AG20443 (cell line): ENCODE measurements at places on chromosomes 3 and 15.

GRCh38 chr3:151949706-151950105, 76.3 kb downstream of the SUCNR1 start:
- no peak for DNase-seq

GRCh38 chr3:87148020-87148419, 79.1 kb upstream of the CHMP2B start:
- no peak for DNase-seq

DNA sequence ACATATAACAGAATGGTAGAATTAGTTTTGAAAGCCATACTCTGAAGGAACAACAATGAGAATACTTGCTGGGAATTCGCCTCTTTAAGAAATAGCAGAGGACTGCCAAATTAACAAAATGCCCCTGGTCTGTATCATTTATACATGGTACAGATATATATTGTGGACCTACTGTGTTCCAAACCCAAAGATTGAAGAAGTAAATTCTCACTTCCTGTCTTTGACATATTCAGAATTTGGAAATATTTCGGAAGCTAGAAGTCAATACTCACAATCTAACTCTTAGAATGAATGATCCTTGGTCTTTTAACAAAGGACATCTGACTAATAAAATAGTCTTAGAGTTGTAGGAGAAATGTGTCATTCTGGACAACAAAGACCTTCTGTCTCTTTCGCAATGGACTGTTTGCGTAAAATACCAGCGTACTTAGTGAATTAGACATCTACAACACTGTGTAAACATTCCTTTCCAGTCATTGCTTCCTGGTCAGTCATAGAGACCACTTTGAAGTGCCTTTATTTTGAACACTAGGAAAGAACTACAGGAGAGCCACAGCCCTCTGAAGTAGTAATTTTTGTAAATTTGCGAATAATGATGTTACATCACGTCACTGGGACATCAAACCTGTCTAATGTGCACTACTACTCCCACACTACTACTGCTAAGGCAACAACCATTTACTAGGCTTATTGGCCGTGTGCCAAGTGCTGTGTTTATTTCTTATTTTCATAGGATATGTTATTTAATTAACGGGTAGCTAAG, 68.0 kb downstream of the CHL1 start:
- peak; percentile 6 for DNase-seq

- DNase-seq = no peak
Measured at GRCh38 chr3:50336452-50337174, 4.0 kb downstream of the RASSF1 start.

- no peak for DNase-seq
Measured at GRCh38 chr3:122940628-122941086, 86.9 kb downstream of the SEMA5B start.

DNA sequence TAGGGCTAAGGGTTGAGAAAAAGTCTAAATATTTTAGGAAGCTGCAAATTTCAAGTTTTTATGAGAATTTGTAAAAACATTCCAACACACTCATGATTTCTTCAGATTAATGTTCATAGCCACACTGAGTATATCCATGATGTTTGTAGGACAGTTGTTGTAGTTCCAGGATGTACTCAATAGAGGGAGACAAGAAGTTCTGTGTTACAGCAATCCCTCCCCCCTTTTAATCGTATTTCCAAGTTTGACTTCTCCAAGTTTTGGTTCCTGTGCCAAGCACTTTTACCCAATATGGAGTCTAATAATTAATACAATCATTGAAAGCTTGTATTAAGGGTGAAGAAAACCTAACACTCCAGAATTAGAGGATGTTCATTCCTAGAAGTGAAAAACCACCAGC, 143.4 kb downstream of the FEZF2 start:
- no peak for DNase-seq

DNA sequence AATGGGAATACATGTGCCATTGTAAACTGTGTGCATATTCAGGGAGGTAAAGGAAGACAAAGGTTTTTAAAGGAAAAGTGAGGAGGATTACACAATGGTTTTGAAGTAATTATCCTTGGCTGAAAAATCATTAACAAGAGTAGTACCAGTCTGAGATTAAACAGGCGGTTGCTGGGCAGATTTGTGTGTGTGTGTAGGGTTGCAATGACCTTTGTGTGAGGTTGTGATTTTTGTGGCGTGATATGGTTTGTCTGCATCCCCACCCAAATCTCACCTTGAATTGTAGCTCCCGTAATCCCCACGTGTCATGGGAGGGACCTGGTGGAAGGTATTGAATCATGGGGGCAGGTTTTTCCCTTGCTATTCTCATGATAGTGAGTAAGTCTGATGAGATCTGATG, 7.0 kb downstream of the DLEC1 start:
- no peak for DNase-seq

DNA sequence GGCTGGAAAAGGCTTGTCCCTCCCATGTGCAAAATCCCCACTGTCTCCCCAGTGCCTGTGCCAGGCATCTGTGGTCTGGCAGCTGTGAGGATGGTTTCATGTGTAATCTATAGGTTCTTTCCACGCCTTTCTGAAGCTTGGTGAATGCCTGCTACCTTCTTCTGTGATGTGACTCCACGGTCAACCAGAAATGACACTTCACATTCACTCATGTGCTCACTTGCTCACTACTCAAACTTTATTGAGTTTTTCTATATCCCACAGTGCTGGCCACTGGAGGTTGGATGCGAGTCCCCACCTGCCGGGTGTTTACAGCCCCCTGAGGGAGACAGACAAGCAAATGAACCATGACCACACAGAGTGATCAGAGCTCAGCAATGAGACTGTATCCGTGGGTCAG, 27.9 kb upstream of the TLE3 start:
- DNase-seq = no peak

DNA sequence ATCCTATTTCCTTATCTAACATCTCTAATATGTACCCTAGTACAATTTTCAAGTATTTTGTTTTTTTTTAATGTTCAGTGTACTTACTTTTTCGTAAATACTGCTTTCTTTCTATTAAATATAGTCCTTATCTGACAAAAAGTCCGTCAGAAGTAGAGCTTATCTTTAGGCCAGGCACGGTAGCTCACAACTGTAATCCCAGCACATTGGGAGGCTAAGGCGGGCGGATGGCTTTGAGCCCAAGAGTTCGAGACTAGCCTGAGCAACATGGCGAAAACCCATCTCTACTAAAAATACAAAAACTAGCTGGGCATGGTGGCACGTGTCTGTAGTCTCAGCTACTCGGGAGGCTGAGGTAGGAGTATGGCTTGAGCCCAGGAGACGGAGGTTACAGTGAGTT, 41.1 kb downstream of the USP3 start:
- DNase-seq = no peak

DNA sequence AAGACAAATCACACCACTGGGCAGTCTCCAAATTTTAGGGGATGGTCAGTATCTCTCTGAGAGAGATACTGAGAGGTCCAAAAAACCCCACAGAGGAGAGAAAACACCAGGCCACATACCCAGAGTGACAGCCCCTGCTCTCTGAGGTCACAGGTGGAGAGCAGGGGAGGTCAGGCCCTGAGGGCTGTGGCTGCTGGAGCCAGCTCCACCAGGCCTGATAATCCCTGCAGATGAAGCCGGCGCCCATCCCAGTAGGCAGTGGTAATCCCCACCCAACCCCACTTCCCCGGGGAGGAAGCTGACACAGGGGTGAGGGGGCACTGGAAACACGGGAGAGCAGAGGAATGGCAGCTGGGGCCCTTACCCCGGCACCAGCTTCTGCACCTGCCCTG, 31.2 kb upstream of the SRP14 start:
- no peak for DNase-seq

DNA sequence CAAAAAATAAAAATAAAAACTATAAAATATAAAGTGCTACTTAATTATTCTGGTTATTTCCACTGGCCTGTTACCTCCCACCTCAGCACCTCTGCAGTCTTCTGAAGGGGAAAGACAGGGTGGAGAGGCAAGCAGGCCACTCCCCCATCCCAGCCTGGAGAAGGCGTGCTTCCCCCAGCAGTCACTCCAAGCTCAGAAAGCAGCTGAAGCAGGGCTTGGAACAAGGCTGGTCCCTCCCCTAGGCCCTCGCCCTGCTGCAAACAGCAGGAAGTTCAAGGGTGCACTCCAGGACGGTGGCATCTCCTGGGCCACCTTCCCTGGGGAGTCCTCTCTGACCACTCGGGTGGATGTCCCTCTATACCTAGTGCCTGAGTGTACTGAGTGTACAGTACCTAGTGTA, 21.4 kb downstream of the CACNA2D2 start:
- no peak for DNase-seq

DNA sequence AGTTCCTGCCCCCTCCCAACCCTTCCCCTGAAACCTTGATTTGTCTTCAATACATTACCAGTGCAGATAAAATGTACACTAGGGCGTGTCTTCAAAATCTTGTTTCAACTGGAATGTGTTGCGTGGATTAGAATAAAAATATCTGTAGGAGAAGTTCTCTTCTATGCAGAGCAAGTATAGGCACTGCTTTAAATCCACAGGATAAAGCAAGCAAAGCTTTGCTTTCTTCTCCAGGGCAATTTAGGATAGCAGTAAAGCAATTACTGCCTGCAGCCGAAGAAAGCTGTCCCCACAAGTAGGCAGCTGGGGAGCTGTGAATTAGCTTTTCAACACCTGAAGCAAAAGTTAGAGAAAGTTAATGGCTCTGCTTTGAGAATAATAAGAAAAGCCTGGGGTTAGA, 329.7 kb upstream of the KCNMB2 start:
- no peak for DNase-seq

DNA sequence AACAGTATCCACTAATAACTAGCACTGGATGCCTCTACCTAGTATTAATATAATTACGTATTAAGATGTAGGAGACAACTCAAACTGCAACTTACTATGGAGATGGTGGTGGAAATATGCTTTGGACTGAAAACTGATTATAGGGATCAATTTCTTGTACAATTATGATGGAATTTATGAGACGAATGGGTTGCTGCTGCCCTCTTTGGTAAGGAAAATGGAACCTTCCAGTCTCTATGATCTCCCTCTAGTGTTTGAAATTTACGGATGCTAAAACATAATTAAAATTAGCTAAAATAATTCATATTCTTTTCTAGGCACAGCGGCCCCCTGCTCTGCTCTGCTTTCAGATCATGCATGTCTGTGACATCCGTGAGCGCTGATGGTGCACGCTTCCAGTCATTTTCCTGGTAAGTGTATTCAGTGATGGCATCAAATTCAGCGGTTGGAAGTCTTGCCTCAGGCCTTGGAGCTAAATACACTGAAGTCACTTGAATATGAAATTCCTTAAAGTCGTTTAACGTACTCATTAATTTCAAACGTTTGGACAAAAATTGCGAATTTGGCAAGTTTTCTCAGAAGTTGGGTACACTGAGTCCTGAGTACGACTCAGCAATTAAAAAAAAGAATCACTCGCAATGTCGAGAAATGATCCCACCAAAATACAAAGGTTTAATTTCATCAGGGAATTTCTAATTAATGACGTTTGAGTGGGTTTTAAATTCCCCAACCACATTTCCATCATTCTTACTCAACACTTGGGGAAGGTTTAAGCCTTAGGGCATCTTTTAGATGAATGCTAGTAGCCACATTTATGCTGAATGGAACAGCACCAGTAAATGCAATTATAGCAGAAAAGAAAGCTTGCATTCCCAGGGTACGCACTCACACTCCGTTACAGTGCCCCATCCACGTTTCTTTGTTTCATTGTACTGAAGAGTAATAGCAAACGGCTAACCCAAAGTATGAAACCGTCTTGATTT, 132.6 kb downstream of the NR2F2 start:
- peak; percentile 15 for DNase-seq

DNA sequence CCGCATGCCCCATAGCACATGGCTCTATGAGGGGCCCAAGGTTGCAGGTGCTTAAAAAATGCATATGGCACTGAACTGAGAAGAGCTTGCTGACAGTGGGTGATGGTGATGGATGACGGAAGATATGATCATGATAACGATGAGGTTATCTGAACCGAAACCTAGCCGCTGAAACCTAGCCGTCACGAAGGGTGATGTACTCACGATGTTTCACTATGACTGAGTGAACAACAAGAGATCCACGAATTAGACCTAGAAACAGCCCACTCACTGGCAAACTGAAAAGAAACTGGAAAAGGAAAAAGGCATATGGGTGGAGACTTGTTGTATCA, 57.6 kb upstream of the BCL6 start:
- DNase-seq = no peak

DNA sequence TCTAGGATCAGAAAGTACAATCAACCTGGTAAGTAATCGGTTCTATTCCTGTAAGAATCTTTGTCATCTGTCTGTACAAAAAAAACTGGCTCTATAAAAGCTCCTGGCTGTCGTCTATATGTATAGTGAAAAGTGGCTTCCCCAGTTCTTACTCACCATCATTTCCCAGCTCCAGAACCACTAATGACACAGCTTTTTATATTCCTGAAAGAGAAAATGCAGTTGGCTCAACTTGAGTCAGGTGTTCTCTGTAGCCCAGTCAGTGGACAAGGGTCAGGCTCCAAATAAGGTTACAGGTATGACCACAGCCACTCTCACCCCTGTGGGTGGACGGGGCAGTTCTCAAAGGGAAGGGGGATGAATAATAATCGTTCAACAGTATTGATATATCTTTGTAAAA, 85.1 kb downstream of the AP4E1 start:
- DNase-seq = no peak

GRCh38 chr15:51038162-51038973, 56.3 kb downstream of the TNFAIP8L3 start:
- DNase-seq = no peak

- DNase-seq = no peak
Measured at GRCh38 chr3:159229116-159229680, 427.3 kb downstream of the MFSD1 start.

GRCh38 chr3:181851063-181851462, 139.3 kb downstream of the SOX2 start:
- no peak for DNase-seq

DNA sequence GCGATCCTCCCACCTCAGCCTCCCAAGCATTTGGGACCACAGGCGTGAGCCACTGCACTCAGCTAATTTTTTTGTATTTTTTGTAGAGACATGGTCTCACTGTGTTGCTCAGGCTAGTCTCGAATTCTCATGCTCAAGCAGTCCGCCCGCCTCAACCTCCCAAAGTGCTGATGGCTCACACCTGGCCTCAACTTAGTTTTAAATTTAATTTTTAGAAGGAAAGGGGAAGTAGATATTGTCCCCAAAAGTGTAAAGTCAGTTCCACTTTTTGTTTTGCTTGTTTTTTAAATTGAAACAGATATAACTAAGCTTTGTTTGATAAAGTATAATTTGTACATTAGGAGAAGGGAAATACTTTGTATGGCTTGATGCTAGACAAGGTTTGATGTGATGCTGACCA, 31.3 kb upstream of the NFKBIZ start:
- DNase-seq = no peak

- no peak for DNase-seq
Measured at GRCh38 chr15:58267051-58267450, 128.9 kb downstream of the AQP9 start.
